ENCODE measurements at places on chromosomes 7 and 10.

- DNase-seq, result peak; percentile 23
Measured at GRCh38 chr10:110279407-110279986, 25.2 kb downstream of the SMNDC1 start.

DNA sequence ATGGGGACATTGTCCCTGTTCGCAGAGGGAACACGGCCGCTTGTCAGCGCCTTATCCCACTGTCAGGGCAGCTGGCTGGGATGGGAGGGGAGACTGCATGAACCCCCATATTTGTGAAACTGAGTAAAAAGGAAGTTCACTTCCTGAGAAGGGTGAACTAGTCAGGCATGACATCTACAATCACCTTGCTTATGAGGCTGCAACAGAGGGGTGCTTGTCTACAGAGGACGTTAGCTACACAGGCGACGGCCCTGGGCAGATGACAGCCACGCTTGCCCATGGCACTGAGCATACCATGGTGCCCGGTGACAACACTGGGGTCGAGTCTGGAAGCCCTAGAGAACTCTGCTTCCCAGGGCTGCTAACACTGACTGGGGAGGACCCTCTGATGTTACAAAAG is 46.0 kb upstream of the KDM7A start:
- no peak for DNase-seq

DNA sequence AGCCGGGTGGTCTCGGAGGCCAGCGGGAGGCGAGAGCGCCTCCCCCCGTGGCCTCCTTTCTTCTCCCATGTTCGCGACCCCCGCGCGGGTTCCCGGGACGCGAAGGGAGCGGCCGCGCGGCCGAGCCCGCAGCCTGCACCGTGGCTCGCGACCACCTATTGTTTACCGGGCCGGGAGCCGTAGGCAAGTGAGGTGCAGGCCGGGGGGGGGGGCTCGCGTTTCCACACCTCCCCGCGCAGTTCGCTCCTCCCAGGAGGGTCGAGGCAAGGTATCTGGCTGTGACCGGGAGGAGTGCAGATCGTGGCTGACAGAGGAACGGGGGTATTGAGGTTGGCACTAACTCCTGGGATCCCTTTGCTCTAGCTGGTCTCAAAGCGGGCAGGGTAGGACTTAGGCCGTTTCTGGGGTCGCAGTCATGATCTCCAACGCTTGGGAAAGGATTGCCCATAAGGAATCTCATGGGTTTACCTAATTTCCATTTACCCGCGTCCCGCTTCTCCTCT is 734 bp downstream of the PTPN12 start:
- DNase-seq, result no peak

DNA sequence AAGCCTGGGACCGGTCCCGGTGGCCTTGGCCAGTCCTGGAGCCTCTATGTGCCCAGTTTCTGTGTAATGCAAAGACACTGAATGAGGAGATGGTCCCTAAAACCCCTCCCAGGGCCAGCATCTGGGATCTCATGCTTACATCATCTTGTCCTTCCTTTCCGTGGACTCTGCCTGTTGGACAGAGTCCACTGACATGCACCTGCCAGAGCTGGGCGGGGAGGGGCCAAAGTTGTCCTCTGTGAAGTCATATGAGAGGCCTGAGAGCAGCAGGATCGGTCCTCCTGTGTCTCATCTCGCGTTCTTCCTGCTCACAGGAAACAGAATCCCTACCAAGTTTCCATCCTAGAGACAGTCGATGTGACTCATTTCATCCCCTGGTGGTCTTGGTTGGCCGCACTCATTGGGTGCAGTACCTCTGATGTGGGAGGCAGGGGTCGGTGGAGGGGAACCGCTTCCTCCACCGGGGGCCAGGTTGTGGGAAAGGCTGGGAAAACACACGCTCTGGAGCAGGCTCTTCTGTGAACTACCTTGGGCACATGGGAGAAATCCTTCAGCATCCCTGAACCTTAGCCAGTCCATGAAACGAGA is 389.6 kb upstream of the PODXL start:
- no peak for DNase-seq

GRCh38 chr7:607938-608337 is 88.3 kb upstream of the PDGFA start:
- DNase-seq, result no peak

GRCh38 chr7:73742338-73742752 is 3.7 kb upstream of the ABHD11 start:
- no peak for DNase-seq

GRCh38 chr10:47160967-47161366 is 139.0 kb upstream of the GDF10 start:
- DNase-seq, result no peak

- no peak for DNase-seq
Measured at GRCh38 chr10:73872190-73872710, 2.1 kb downstream of the CAMK2G start.

- no peak for DNase-seq
Measured at GRCh38 chr7:6430271-6430940, 17.3 kb downstream of the DAGLB start.

- DNase-seq, result peak; percentile 31
Measured at GRCh38 chr7:77570330-77571011, 33.4 kb downstream of the PTPN12 start.

GRCh38 chr10:79090134-79090803 is 21.5 kb downstream of the ZMIZ1 start:
- no peak for DNase-seq

- DNase-seq, result no peak
Measured at GRCh38 chr10:71965623-71966022, 1.4 kb downstream of the CHST3 start.

GRCh38 chr7:140008755-140009610 is 53.8 kb downstream of the PARP12 start:
- DNase-seq, result no peak

DNA sequence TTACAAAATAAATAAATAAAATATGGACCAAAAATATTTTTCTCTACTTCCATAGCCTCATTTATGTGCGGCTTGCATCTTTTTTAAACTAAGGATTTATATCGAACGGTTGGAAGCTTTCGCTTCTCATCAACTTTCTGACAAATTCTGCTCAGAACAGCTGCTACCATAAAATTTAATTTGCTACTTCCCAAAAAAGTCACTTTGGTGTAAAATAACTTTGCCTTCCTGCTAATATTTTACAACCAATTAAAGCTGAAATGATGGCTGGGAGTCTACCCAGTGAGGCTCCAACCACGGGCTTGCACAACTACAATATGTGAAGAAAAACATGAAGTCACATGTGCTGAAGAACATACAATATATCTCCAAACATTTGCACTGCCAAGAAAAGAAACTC is 253.1 kb upstream of the NEBL start:
- no peak for DNase-seq

DNA sequence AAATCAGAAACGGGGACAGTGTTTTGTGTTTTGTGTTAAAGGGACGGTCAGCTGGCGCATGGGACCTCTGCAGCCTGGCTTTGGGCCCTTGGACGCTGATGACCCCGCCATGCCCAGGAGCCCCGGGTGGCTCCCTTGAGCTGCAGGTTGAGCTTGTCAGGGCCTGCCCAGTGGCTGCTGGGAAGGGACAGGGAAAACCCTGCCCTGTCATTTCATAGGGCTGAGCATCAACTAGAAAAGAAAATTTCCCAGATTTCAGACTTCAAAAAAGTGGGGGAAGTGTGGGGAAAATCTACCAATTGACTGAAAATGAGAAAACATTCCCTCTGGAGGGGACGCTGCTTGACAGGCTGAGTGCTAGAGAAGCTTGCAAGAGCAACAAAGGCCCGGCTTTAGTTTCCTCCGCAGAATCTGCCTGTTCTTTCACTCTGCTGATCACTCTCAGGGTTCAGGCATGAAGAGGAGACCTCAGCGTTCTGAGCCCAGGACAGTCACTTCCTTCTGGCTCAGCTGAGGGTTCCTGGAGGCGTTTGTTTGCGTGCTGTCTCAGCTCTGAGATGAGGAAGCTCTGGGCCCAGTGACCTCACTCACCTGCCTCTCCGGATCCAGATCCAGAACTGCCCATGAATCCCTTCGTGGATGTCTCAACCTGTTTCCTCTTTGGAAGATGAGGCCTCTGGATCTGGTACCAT is 18.6 kb upstream of the DNAJB6 start:
- DNase-seq, result peak; percentile 27

- DNase-seq, result no peak
Measured at GRCh38 chr10:118712930-118713634, 41.7 kb downstream of the CACUL1 start.

GRCh38 chr7:76051840-76052239 is 3.9 kb downstream of the MDH2 start:
- DNase-seq, result no peak

GRCh38 chr7:154431045-154431444 is 378.8 kb downstream of the DPP6 start:
- DNase-seq, result no peak

GRCh38 chr10:3893901-3894563 is 109.0 kb upstream of the KLF6 start:
- DNase-seq, result no peak

DNA sequence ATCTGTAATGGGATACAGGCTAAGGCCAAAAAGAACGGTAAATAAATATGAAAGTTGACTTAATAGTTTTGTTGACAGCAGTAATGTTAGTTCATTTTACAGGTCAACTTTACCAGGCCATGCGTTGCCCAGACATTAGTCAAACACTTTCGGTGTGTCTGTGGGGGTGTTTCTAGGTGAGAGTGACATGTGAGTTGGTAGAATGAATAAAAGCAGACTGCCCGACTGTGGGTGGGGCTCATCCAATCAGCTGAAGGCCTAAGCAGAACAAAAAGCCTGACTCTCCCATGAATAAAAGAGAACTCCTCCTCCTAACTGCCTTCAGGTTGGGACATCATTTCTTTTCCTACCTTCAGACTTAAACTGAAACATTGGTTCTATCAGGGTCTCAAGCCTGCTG is 132.3 kb downstream of the MTPAP start:
- DNase-seq, result no peak

DNA sequence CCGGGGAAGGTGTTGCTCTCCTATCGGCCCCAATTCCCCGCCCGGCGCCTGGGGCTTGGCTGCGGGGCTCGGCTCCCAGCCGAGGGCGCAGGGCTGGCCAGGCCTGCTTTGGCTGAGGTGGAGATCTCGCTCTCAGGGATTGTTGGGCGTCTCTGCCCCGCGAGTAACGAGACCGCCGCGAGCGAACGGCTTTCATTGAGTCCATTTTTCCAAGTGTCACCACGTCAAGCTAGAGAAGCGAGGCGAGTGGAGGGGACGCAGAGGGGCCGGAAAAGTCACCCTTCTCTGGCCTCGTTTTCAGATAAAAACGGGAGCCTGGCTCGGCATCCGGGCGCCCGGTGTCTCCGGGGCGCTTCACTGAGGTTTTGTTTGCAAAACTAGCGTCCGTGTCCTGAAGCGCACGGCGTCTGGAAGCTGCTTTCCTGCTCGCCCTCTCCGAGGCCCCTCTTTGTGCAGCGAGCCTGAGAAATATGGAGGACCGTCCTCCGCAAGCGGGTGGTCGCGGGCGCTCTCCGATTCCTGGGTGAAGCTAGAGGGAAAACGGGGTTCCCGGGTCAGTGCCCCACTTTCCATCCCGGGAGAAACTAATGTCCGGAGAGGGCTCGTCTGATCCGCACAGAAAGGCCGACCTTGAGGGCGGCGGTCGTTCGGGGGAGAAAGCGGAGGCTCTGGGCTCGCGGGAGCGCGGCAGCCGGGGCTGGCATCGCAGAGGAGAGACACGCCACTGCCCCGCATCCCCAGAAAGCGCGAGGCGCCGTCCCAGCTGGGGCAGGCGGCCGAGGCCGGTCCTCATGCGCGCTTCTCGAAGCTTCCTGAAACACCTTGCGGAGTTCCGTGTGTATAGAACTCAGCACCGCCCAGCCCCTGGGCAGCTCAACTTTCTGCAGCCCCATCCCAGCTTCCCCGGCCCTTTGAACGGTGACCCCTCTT is 3.5 kb upstream of the EN2 start:
- DNase-seq, result no peak

- no peak for DNase-seq
Measured at GRCh38 chr7:44220358-44221112, 19.8 kb downstream of the YKT6 start.

DNA sequence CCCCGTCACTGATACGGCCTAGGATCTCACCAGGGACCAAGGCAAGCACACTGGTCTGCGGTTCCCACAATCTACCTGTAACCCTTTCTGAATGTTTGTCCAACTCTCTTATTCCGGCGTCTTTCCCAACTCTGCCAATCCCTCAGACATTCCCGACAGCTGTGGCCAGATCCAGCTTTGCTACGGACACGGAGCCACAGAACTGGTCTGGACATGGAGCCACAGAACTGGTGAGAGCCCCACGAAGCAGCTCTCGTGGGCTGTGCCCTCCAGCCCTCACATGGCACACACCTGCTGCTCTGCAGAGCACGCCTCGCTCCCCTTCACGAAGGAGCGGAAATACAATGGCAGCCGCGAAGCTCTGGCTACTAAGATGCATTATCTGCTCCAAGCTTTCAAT is 376.8 kb downstream of the DNAJB6 start:
- no peak for DNase-seq

DNA sequence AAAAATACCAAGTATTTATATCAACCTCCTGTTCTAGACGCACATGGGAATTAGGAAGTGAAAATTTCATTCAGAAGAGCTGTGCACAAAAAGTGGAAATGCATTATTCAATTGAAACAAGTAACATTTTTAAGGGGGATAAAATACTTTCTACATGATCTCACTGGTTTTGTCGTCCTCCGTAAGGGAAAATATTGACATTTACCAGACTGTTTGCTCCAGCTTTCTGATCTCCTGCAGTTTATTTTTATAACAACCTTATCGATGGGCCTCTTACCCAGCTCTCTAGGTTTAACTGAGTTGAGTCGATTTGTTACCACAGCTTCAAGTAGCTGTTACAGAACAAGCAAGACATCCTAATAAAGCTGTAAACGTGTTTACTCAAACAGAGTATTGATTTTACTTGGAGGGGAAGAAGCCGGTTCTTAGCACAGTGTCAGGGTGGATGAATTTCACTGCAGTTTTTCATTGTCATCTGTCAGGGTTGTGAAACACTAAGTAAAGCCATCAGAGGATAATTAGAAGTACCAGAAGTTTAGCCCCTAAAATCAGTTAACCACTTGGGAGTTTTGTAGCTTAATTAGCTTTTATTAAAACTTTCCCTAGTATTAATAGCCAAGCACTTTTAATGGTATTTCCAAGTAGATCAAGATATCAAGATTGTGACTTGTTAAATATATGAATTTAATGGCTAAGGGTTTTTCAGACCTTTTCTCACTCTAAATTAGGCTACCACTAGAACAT is 142.6 kb upstream of the KAT6B start:
- DNase-seq, result no peak

- DNase-seq, result no peak
Measured at GRCh38 chr10:45581582-45582385, 90.8 kb downstream of the ZFAND4 start.

DNA sequence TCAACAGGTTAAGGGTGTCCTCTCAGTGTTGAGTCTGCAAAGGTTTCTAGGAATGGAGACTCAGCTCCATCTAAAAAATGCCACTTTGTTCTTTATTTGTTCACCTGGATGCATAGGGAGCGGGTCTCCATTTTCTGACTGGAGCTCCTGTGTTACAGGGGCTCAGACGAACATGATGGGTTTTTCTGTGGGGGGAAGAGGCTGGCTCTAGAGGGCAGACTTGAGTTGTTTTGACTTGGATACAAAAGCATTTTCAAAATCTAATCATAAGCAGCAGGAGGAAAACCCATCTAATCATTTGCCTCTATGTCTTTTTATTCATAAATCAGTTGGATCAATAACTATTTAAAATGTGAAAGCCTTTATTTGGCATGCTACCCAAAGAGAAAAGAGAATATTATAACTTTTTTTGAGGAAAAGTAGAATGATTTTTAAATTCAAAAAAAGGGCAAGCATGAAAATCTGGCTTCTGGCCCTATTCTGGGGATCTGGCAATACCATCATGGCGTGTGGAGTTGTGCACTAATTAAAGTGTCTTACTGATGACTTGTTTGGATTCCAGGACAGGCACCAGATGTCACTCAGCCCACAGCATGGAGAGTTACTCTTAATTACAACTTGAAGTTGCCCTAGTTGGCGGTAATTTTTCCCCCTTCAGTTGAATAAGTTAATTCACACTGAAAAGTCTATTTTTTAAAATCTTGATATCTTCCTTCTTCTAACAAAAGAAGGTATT is 594.9 kb downstream of the REEP3 start:
- DNase-seq, result no peak
